Right cardiac atrium (tissue), 5 donors: ENCODE measurements at places on chromosomes 2 and 18. TPM values are rescaled to one million over a fixed set of nuclear protein-coding genes. Genes with fewer than 3 reads are reported as not detected.
A peak's percentile ranks its signal among the peaks of the same experiment; 100 is the strongest.

Gene GKN2
- not detected for total RNA-seq

Gene CACNB4
- total RNA-seq = 0.57 TPM

Gene KIAA2012
- not detected for total RNA-seq

Gene TMEM247
- total RNA-seq = not detected

DNA sequence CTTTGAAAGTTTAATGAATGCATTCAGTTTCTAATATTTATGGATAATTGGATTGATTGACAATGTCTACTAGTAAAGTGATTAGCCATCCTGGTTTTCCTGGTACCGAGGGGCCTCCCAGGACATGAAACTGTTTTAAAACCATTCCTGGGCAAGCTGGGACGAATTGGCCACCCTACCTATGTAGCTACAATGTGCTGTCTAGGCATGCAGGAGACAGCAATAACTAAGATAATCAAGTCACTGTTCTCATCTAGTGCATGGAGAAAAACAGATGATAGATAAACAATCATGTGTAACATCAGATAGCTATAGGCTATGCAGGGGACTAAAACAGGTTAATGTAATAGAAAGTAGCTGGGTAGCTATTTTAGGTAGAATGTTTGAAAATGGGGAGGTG, 67.1 kb downstream of the PMAIP1 start:
- DNase-seq = no peak

- no peak for DNase-seq
These were observed 89.2 kb upstream of the CXCR4 start for GRCh38 chr2:136207030-136207623.

- DNase-seq = peak; percentile 59
These were observed 11.9 kb downstream of the NR4A2 start for GRCh38 chr2:156320486-156321098.

DNA sequence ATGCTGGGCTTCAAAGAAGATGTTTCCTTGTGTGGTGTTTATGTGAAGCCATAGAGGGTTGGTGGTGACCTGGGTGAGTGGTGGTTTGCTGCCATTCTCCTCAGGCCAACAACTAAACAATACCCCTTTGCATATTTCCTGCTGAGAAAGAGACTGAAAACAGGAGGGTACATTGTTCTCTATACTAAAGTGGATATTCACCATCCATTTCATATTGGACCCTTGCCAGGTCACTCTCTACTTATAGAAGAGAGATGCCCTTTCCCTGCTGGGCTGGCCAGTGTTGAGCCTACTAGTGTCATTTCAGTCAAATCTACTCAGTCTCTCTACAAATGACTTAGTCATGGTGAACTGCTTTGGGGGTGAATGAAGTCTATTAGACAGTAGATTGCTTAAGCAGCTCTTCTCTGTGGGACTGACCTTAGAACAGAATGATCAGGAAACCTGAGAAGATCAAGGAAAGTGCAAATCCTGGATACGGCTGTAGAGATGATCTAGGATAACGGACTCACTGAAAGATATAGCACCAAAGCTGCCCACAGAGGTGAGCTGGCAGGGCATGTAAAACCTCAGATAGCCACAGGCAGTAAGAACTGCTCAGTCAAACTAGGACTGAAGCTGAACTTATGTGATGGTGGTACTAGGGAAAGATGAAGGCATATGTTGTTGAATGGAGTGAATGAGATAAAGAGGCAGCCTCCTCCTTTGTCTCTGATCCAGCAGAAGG, 154.9 kb downstream of the MYO3B start:
- DNase-seq = no peak

- no peak for DNase-seq
These were observed 96.3 kb upstream of the TMEM18 start for GRCh38 chr2:773256-774160.

DNA sequence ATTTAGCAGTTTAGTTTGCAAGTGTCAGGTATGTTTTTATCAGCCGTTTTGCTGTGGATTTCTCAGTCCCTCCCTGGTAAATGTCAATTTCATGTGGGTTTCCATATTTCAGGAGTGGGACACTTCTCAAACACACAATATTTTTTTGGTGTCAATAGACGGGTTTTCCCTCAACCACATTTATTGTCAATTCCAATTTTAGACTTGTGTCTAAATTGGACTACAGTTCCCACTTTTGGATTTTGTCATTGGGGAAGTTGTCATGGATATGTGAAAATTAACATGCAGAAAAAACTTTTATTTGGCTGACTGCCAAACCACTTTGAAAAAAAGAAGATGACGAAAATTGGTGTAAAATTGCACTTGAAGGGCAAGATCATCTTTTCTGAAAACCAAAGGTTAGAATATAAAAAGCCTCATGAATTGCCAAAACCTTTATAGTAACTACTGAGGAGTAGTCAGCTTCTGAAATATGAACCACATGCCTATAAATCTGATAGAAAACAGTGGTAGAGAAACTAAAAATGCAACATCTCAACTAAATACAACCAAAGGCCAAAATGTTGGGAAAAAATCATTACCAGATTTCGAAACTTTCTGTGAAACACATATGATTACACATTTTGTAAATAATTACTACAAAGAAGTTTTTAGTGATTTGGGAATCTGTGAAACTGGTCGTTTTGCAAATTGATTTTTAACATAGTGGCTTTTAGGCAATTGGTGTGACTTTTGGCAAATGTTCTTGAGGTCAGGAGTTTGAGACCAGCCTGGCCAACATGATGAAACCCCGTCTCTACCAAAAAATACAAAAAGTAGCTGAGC, 106.4 kb downstream of the BCL2L11 start:
- no peak for DNase-seq

- DNase-seq = no peak
These were observed 238.5 kb upstream of the ERBB4 start for GRCh38 chr2:212777020-212777491.

DNA sequence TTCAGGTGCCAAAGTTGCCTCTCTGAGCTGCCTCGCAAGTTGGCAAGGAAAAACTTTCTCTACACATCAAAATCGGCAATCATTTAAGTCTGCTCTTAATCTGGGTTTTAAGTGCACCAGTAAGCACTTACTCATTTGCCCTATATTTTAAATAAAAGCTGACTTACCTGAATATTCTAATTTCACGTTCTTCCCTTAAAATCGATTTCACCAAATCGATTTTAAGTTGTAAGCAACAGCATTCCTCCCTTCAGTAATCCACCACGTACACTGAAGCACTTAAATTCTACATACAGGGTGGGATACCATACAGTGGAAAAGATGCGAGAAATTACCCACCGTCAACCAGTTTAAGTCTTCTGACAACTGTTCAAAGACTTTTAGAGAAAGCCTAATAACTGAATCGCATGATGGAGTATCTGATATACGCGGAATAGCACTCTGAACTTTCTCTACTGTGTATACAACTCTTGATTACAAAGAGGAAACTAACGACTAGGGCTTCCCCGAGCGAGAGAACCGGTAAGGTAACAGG, 1.6 kb downstream of the PPP3R1 start:
- DNase-seq = no peak
